ENCODE measurements at places on chromosomes 5 and 9.

DNA sequence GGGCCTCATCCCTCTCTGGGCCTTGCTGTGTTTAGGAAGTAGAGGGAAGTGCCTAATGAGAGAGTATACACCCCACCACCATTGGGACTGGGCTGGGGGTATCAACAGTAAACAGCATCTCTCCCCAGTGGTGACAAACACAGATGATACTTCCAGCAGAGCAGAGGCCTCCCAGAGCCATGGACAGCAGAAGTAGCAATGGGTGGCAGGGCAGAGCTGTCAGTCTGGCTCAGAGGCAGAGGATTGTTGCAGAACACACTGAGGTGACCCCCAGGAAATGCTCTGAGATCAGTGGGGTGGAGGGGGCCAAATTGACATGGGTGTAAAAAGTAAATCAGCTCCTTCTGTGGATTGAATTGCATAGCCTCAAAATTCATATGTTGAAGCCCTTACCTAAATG is 12.1 kb upstream of the P4HA2 start:
- no peak for DNase-seq

- no peak for DNase-seq
These were observed 41.8 kb downstream of the UGCG start for GRCh38 chr9:111938427-111938800.

DNA sequence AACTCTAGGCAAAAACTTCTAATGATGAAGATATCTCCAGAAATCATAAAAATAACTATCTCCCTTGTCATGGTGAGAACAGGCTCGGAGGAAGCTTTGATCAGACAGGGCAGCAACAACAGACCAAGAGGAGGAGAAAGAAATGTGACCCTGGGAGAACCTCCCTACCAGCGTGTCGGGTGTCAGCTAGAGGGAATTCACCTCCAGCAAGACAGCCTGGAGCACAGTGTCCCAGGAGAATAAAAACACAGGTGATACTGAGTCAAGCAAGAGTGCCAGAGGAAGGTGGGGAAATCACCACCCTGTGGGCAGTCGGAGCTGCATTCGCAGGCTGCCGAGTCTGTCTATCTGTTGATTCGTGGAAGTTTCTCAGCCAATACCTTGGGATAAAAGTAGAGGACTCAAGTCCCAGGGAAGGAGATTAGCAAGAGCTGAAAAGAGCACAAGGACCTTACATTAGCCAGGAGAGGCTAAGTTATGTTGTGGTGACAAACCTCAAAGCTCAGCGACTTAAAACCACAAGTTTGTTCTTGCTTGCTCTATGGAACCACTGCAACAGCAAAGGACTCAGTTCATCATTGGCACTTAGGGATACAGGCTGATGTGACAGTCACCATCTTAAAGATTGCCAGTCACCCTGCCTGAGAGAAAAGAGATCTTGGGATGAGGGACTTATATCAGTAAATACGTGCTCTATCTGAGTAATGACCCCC is 598.3 kb downstream of the CCDC171 start:
- DNase-seq = no peak

- no peak for DNase-seq
These were observed 20.4 kb downstream of the CCDC192 start for GRCh38 chr5:127723571-127723970.

DNA sequence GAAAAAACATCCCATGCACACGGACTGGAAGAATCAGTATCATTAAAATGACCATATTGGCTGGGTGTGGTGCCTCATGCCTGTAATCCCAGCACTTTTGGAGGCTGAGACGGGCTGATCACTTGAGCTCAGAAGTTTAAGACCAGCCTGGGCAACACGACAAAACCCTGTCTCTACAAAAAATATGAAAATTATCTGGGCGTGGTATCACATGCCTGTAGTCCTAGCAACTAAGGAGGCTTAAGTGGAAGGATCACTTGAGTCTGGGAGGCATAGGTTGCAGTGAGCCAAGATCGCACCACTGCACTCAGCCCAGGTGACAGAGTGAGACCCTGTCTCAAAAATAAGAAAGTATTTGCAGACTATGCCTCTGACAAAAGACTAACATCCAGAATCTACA is 68.4 kb downstream of the TTC39B start:
- no peak for DNase-seq

DNA sequence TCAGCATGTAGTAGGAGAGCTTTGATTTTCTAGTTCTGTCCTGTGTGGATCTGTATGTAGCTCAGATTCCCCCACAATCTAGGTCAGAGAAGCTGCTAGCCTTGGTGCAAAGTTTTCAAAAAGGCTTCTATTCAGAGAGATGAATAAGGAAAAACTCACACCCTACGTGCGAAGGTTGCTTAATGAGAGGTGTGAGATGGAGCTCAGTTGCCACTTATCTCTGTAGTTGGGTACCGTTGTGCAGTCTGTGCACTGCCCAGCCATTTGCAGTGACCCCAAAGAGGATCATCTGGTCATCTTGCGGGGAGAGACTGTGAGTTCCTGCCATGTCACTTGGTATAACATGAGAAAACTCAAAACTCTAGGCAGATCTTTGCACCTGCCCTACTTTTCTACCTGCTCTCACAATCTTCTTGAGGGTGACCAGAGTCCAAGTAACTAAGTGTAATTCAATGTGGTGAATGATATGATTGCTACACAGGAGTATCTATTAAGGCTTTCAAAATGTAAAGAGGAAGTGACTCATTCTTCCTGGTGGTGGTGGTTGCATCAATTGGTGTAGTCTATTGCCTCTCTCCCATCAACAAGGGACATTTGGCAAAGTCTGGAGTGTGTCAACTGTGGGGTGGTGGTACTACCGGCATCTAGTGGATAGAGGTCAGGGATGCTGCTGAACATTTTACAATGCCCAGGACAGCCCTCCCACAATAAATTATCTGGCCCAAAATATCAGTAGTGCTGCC is 65.2 kb downstream of the TMC1 start:
- no peak for DNase-seq

All from cortex of kidney (tissue), 1 donor.